ENCODE measurements at places on chromosomes 12 and 14.

- no peak for DNase-seq
Measured at GRCh38 chr14:66240105-66240504, 246.1 kb upstream of the CCDC196 start.

DNA sequence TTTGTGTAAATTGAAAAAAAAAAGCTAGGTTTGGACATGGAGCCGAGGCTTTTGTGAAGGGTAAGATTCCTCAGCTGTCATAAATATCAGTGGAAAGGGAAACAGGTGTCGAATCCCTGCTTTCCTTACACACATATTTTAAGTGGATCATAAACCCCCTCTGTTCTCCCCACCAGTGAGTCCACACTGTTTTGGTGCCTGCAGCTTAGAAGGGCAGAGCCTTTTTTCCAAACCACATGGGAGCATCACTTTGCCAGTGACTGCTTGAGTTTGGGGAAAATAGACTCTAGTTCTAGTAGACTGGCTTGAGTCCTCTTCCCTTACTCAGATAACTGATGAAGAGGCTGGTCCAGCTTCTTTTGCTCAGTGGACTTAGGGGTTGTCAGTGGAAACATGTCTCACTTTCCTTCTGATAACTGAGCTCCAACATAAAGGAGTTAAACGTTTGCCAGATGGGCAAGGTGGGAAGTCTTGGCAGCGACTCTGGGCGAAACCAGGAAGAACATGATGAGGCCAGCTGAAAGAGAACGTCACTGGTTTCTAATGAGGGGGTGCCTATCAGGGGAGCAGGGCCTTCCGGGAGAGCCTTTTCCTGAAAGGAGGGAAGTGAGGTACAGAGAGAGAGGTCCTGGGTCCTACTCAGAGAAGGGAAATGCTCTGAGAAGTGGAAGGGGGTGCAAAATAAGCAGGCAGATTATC is 168.1 kb upstream of the PARP11 start:
- no peak for DNase-seq

GRCh38 chr14:101823066-101823465 is 61.6 kb downstream of the PPP2R5C start:
- no peak for DNase-seq

- DNase-seq: no peak
Measured at GRCh38 chr12:116971222-116971621, 60.5 kb downstream of the FBXW8 start.

DNA sequence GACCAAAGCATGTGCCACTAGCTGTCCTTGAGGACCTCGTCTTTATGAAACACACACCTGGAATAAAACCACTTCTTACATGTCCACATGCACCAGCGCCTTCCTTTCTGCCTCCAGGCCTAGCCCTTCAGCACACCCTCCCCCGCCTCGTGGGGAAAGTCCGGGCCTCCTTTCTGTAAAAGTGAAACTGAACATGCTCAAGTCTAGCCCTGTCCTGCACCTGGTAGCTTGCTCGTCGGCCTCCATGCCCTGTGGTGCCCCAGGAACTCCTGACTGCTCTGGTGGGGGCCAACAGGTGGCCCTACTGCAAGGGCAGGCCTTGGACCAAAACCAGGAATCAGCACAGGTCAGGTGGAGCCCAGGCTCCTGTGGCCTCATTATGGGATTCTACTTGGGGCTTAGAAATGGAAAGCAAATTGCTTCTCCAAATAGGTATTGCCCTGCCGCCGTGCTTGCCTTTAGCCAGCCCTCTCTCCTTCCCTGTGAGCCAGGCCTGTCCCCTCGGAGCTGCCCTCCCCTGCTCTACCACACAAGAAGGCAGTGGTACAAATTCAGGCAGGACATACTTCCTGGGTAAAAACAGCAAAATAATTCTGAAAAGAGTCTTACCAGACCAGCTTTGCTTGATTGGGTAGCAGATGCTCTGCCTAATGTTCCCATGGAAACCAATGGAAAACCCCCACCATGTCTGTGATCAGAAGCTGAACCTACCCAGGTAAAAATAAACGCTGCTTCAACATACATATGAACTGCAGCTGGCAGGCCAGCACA is 43.5 kb downstream of the ERH start:
- DNase-seq: peak; percentile 8

DNA sequence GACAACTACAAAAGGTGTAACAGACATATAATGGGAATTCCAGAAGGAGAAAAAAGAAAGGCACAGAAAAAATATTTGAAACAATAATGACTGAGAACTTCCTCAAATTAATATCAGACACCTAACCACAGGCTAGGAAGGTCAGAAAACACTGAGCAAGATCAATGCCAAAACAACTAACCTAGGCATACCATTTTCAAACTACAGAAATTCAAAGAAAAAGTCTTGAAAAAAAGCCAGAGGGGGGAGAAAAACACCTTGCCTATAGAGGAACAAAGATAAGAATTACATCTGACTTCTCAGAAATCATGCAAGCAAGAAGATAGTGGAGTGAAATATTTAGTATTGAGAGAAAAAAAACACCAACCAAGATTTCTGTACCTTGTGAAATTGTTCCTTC is 77.8 kb downstream of the RIN3 start:
- no peak for DNase-seq

DNA sequence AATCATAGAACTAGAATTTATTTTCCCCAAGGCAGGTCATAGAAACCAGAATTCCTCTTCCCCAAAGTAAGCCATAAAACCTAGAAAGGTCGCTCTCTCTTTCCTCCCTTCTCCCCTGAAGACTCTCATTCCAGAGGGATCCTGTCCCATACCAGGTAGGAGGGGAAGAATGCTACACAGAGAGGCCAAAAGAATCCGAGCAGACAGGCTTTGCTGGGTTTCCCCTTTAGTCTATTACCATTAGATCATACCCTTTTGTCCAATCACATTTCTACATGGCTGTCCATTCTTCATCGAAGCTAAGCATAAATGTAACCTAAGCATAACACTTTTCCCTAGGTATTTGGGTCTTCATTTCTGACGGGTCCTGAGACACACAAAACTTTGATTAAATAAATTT is 204.5 kb downstream of the SPTSSA start:
- DNase-seq: no peak

DNA sequence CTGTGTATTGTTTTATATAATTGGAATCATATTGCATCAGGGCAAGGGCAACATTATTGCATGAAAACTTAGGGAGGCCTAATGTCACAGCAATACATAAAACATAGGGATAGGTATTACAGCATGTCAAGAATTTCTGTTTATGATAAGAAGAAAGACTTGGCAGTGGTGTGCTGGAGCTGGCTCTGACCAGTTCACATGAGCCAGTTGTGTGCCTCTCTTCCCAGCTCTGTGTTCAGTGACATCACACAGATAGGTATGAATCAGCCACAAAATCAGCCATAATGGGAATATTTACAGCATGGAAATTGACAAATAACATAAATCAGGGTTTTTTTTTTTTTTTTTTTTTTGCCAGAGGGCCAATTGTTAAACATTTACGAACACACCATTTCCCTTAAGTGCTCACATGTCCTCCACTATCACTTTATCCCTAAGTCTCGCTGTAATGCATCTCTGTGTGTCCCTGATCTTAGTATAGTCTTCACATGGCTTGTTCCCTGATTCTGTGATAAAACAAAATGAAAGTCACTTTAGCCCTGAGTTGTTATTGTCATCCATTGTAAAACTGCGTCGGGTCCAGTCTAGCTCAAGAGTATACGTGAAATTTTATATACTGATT is 31.9 kb upstream of the ACSM4 start:
- no peak for DNase-seq

- no peak for DNase-seq
Measured at GRCh38 chr12:11461433-11461832, 66.1 kb upstream of the PRB2 start.

DNA sequence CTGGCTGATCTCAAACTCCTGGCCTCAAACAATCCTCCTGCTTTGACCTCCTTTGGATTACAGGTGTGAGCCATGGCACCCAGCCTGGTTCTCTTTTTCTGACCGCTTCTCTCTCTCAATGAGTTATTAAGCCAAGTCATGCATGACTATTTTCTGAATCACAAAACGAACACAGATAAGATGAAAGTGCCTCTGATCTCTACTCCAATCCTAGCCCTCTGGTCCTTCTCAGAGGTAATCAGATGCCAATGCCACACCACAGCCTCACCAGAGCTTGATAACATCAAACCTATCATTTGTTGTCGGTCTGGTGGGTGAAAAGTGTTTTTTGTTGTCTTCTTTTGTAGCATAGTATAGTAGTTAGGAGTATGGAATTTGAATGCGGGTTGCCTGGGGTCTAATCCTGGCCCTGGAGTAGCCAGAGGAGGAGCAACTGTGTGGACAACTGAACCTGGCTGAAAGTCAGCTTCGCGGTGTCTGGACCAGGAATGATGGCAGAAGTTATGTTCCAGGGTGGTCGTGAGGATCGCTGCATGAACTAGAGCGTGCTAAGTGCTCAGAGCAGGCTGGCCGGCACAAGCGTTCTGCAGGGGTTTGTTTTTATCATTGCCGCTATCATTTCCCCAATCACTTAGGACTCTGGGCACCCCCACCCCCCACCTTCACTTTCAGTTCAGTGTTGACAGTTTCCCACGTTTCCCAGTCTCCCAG is 77.9 kb downstream of the SPRING1 start:
- DNase-seq: no peak

GRCh38 chr12:118271183-118271582 is 101.5 kb downstream of the TAOK3 start:
- DNase-seq: no peak

DNA sequence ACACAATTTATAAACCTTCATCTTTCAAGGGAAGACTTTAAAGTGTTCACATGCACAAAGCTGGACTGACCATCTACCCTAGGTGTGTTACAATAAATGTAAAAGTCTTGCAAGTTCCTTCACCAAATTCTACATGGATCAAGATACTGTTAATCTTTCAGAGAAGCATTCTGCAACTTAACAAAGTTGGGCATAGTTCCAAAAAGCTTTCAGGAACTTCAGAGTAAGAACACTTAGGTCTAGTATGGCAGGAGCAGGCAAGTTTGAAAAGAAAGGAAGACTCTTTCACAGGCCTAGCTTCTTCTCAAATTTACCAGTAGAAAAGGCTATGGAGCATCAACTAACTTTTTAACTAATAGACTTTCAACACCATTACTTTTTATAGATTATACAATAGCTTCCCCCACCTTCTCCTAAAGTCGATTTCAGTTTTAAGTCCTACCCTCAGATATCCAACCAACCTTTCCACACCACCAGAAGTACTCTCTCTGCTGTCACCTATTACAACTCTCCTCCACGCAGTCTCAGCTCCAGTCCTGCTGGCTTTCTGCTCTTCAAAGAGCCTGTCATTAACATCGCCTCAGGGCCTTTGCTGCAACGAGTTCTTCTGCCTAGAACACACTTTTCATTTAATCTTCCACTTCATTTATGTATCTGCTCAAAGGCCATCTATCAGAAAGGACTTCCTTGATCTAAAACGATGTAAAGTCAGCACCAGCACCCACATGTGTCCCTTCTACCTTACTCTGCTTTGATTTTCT is 333.9 kb downstream of the CEP128 start:
- DNase-seq: no peak

DNA sequence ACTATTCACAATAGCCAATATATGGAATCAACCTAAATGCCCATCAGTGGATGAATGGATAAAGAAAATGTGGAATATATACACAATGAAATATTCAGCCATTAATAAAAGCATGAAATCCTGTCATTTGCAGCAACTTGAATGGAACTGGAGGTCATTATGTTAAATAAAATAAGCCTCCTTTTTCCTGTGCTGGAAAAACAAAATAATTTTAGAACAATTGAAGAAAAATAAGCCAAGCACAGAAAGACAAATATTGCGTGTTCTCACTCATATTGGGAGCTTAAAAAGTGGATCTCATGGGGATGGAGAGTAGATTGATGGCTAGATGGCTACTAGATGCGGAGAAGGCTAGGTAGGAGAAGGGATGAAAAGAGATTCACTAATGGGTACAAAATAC is 6.3 kb upstream of the BTG1 start:
- DNase-seq: no peak

DNA sequence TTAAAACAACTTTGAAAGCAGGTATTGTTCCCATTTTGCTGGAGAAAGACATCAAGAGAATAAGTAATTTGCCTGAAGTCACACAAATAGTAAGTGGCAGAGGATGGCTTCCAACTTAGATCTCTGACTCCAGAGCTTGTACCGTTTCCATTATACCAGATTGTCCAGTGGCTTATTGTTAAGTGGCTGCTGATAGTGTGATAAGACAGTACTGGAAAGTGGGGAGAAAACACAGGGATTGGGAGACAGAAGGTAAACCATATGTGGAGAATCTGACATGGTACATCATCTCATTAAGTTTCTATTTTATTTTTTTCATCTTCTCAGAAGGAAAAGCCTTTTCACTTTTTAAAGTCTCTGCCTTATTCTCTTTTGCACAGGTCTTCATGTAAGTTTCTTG is 108.5 kb downstream of the SRGAP1 start:
- no peak for DNase-seq

DNA sequence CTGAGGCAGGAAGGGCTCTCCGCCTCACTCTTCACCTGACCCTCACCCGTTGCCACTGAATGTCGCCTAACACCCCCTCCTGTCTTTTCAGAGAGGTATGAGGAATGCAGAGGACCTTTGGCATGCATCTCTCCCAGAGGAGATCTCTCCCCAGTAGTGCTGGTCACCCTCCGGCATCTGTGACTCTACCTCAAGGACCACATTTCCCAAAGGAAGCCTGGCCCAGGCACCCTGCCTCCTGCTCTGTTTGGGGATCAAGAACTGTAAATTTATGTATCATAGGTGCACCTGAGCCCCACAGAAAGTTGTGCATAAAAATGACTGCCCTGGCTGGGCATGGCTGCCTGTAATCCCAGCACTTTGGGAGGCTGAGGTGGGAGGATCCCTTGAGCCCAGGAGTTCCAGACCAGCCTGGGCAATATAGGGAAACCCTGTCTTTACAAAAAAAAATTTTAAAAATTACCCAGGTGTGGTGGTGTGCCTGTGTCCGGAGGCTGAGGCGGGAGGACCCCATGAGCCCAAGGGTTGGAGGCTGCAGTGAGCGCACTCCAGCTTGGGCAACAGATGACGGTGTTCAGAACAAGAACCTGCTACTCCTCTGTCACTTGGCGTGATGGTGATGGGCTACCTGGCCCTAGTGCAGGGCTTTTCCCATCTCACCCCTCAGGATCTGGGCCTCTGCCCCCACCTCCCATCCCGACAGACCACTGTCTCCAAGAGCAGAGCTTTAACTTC is 13.7 kb downstream of the TNFRSF1A start:
- DNase-seq: no peak

DNA sequence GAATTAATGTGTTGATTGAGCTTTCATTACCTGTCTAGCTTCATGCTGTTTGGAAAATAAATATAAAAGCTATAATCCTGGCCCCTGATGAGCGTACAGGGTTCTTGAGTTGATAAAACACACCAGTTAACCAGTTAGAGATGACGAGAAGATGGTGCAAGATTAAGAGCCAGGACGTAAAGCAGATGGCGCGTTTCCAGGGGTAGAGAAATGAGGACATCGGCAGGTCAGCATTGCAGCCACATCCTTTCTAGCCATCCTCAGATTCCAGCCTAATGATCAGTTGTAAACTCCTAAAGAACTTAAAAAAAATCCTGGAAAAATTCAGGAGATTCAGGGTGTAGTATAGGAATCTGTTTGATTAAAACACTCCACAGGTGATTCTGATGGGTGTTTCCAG is 203.7 kb downstream of the CACNA1C start:
- DNase-seq: no peak

Measured in anterior cingulate cortex (tissue), 58 donors.